ENCODE measurements at places on chromosomes 12 and 14.

DNA sequence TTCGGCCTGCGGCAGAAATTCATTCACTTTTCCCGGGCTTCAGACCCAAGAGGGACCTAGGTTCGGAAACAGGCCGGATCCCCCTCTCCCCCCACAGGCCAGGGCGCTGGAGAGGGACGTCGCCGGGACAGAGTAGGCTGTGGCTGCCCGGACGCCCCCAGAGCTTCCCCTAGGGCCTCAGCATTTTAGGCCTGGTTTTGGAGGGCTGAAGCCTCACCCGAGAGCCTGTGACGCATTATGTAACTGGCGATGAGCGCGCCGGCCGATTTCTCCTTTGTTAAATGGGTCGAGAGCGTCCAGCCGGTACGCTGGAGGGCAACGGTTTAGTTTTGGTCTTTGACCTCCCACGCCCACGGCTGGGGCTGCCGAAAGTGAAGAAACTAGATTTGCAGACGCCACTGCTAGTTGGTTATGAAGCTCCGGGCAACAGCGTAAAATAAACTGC is 657 bp downstream of the PEBP1 start:
- peak; percentile 55 for DNase-seq

DNA sequence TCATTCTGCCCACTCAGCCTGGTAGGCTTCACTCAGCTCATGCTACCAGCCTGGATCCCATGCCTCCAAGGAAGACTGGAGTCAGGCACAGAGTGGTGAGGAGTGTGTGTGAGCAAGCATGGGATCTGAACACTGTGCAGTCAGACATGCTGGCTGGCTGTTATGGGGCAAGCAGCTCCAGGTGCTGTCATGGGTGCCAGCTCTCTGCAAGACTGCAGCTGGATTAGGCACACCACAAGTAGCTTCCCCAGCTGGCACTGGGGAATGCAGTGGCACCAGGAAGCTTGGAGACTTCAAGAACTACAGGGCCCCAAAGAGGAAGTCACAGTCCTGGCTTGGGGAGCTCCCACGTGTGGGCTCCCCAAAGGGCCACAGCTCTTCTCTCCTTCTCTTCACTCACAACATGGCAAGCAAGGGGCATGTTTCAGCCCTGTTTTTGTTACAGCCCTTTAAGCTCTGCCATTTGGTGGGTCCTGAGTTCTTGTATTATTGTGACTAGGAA is 202.5 kb downstream of the VRK1 start:
- no peak for DNase-seq

DNA sequence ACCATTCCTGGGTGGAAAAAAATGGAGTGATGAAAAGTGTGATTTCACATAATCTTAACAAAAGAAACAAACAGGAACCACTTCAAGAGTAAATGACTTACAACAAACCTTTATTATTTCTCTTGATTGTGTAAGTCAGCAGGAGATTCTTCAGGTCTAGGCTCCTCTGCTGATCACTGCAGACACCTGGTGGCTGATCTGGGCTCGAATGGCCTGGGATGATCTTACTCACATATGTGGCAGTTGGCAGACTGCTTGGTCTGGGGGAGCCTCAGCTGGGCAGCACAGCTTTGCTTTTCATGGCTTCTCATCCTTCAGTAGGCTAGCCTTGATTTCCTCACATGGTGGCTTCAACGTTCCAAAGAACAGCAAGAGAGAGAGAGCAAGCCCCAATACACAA is 215.4 kb upstream of the PRICKLE1 start:
- no peak for DNase-seq

DNA sequence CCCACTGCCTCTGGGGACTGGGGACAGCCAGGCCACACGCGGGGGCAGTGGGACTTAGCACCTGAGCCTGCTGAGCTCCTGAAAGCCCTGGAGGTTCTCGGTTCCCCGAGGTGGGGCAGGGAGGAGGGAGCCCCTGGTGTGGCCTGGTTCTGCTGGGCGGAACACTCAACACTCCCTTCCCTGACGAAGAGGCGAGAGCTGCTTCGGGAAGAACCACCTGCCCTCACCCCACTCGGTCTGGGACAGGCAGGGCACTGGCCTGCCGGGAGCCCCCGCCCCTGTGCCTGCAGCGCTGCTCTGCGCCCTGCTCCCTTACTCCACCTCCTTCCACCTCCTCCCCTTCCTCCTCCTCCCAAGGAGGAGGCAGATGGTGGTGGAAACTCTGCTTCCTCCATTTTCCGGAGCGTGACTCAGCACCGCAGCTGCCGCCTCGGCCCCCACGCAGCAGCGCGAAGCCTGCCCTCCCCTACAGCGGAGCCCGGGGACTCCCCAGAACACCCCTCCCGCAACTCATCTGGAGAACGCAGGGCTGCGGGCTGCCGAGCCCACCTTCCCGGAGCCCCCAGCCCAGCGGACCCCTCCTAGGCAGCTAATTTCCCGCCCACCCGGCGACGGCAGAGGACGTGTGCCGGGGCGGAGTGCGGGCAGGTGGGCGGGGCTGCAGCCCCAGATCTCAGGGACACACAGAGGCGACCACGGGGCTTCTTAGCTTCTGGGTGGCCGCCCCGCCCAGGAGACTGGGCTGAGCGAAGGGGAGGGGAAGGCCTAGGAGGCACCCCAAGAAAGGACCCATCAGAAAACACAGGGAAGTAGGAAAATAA is 11.7 kb upstream of the INF2 start:
- no peak for DNase-seq

DNA sequence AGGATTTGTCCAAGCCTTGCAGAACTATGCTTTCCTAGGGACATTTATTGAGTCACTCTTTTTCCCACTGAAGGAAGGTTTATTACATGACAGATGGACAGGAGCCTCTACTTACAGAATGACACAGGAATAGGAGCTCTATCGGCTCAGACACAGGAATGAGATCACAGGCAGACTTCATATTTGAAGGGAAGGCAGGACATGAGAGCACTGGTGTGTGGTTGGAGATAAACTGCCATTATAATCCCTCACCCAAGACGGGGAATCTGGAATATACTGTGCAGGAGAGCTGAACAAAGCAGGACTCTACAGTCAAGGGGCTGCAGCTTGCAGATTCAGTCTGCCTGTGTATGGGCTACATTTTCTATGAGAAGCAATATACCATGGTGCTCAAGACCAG is 26.8 kb upstream of the IL22 start:
- no peak for DNase-seq

DNA sequence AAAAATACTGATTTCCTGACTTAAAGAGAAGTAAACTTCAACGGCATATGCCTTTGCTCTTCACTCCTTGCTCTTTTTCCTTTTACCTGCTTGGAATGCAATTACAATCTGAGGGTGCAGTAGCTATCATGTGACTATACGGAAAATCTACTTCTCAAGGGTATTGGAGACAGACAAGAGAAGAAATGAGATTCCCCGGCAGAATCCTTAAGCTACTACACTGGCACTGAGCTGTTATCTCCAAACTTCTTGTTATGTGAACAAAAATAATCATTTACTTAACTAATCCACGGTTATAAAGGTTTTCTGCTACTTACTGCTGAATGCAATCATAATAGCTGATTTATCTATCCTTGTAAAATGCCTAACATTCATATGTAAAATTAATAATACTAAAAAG is 118.0 kb upstream of the IFNG-AS1 start:
- no peak for DNase-seq

GRCh38 chr12:43285159-43285598 is 266.8 kb downstream of the ADAMTS20 start:
- no peak for DNase-seq

- no peak for DNase-seq
Measured at GRCh38 chr14:50813544-50813863, 17.5 kb downstream of the NIN start.

GRCh38 chr12:55746174-55746912 is 3.4 kb downstream of the GDF11 start:
- no peak for DNase-seq

DNA sequence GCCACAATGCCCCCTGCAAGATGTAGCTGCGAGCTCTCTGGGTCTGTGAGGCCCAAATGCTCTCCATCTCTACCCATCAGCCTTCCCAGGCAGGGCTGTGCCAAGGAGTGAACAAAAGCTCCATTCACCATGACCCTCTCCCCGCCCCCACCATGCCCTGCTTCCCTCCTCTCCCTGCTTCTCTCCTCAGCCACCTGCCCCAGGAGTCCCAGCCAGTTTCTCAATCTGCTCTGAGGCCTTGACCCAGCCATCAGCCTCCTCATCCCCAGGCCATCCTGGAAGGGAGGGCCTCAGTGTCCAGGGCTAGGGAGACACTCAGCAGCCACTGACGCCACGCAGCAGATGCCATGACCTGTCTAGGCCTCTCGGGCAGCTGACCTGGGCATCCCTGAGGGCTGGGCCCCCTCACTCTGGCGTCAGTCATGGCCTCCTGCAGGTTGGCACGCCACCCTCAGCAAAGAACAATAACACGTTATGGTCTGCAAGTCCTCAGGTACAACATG is 8.5 kb upstream of the KRT5 start:
- DNase-seq, result peak; percentile 21

DNA sequence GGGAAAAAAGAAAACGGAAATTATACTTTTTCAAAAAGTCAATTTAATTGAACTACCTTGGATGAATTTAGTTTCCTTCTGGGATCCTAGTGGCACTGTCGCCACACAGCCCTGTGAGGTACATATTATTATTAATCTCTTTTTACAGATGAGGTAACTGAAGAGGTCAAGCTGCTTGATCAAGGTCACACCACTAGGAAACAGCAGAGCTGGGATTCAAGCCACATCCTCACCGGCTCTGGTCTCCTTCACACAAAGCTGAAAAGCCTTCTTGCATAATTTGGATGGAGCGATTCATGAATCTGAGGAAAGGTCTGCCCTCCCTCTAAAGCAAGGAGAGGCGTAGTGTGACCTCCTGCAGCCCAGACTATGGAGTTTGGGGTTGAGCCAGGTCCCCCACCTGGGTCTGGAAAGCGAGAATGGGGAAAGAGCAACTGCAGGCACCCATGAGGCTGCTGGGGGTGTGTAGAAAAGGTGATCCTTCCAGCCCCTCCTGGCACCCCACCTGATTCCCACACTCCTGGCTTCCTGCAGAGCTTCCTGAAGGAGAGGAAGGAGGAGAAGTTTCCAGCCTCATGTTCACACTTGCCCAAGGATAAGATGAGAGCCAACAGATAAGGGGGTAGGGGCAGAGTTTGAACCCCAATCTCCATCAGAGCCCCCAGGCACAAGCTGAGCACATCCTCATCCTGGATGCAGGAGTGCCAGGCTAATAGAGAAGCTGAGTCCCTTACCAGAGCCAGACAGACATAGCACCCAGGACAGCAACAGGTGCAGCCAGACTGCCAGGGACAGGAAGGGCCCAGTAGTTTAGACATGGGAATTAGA is 3.9 kb upstream of the KRT79 start:
- DNase-seq, result no peak

GRCh38 chr12:89645434-89645833 is 63.2 kb downstream of the ATP2B1 start:
- DNase-seq, result no peak

DNA sequence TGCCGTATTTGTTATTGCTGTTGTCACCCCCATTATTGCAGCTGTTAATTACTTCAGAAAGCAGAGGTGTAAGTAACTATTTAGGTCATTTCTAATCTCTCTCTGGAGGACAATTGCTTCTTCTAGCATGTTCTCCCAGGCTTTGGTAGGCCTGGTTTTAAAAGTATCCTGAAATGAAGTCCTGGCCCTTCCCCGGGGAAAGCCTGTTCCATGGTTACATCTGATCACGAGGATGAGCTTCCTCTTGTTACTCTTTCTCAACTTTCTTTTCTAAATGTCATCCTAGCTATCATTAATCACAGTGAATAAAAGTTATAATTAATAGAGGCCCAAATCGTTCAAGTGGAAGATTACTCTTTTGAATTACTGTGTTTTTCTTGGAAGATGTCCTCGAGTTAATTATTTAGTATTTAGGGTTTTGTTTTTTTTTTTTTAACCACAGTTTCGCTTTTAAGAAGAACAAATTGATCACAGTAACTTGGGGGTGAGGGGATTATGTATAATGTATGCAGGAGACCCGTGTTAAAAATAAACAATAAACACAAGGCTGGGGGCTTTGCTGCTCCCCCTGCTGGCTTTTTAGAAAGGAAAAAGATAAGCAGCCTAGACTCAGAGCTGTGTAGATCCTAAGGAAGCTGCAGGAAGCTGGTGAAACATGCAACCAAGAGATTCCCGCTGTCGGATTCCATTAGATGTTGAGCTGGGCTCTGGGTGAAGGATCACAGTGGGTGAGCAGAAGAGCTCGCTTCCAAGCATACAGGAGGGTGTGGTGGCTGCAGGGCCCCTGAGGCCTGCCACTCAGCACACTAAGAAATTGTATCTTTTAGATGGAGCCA is 420.1 kb downstream of the FUT8 start:
- no peak for DNase-seq

DNA sequence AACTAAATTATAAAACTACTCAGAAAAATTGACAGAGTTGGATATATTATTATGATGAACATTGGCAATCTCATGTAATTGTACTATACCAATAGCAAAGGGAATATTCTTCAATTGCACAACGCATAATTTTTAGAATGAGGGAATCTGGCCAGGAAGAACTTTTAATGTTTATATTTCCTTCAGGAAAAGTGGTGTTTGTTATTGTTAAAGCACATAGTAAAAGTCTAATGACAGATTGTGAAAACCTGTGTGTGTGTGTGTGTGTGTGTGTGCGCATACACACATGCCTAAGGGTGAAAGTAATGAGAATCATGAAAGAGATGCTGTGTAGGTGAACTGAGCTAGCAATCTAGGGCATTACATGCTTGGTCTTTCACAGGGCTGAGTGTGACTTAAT is 877.7 kb downstream of the SLC6A15 start:
- no peak for DNase-seq

- DNase-seq, result no peak
Measured at GRCh38 chr14:22539831-22540230, 49.2 kb downstream of the DAD1 start.

DNA sequence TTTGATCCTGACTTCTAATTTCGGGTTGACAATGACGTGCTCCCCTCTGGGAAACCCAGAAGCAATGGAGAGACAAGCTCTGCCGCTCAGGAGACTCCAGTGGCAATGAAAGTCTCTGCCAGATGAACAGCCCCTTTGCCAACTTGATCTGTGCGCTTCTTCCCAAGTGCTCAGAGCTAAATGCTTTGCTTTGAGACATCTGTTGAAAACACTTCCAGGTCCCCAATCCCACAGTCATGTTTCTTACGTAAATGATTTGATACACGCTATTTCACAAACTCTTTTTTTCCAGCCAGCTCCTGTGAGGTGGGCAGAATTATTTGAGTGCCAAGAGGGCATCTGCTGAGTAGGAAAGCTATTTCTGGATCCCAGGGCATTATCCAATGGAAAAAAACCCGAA is 147.6 kb downstream of the RIMBP2 start:
- no peak for DNase-seq

DNA sequence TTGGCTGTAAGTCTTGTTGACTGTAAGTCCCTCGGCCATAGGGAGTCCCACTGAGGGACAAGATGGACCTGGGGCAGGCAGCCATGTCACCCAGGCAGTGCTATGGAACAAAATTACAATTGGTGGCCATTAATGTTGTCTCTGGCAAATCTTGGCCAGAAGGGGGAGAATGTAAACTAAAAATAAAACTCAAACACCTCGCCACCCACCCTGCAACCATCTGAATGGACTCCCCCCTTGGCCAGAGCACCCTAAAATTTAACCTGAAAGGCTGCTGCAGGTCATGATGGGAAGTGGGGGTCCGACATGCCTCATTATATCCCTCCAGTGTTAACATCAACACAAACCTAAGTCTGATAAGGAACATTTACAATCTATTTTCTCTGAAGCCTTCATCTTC is 8.2 kb downstream of the SLC22A17 start:
- no peak for DNase-seq

All from substantia nigra (tissue), 51 donors.